WTC11 (cell line): ENCODE measurements at places on chromosomes 4 and X.

- no peak for DNase-seq
Observed at GRCh38 chr4:12165616-12166015, 736.9 kb upstream of the HS3ST1 start.

DNA sequence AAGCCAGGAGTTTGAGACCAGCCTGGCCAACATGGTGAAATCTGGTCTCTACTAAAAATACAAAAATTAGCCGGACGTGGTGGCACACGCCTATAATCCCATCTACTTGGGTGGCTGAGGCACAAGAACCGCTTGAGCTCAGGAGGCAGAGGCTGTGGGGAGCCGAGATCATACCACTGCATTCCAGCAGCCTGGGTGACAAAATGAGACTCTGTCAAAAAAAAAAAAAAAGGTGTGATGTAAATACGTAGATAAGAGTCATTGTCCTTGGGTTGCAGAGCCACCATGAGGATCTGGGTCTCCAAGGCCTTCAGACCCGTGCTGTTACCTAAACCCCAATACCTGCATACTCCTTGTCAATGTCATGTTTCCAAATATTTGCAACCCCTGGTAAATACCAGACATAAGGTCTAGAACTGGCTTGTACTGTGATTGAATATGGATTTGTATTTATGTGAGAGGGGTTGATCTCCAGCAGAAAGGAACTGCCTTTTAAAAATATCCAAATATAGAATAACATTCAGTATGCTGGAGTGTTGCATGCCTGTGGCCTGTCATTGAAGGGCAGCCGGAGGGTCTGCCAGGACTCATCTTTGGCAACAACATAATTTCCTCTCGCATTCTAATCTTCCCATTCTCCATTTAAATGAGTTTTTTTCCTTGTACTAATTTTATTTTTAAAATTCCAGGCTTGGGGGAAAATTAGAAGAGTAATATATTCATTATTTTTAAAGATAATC, 40.4 kb downstream of the ATXN3L start:
- DNase-seq = no peak

DNA sequence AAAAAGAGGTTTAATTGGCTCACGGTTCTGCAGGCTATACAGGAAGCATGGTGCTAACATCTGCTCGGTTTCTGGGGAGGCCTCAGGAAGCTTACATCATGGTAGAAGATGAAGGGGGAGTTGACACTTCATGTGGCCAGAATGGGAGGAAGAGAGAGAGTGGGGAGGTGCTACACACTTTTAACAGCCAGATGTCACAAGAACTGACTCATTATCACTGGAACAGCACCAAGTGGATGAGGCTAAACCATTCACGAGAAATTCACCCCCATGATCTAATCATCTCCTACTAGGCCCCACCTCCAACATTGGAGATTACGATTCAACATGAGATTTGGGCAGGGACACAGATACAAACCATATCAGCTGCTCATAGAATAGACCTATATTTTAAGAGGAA, 255.8 kb downstream of the OPHN1 start:
- DNase-seq = no peak

- peak; percentile 79 for DNase-seq
Observed at GRCh38 chr4:81913427-81913879, 441.7 kb upstream of the RASGEF1B start.

DNA sequence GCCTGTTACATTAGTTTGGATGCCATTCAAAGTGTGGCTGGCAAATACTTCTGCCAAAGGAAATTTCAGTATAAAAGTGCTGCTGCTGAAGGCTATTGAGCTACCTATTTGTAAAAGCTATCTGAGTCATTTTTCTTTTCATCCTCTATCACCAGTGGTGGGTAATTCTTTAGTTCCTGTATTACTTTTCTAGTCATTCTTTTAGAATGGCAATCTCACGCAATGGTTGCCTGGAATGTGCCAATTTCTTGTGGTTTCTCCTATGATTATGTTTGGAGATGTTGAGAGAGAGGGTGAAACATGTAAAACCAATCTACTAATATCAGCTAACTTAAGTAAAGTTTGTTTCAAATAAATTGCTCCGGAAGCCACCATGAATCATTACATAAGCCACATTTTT, 685.0 kb downstream of the RAPGEF2 start:
- no peak for DNase-seq

DNA sequence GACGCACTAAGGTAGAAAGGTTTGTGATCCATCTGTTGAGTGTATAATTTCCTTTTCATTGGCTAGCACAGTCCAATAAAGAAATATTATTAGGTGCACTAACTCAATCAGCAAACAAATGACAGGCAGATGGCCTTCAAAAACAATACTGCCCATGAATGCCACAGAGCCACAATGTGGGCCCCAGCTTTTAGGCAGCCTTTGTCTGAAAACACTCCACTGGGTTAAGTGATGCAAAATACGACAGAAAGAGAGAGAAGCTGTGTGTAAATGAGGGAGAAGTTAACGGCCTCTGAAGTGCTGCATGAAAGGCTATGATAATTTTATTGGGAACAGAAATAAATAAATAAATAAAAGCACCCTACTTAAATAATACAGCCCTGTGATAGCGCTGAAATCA, 274.6 kb downstream of the NKX6-1 start:
- DNase-seq = no peak

DNA sequence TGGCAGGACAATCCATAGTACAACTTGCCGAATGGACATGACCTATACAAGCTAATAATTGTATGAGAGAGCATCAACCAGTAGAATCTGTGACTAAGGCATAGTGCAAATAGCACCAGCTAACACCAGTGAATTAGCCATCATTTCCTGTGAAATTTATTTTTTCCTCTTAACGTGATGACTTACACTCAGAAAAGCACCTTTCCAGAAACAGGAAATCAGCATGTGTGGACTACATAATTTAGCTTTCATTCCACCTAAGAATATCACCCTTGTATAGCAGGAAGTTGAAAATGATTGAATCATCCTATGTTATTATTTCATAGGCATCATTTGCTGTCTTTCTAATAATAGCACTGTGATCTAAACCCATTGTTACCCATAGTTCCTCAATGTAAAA, 1393.4 kb upstream of the PCDH7 start:
- DNase-seq = no peak

DNA sequence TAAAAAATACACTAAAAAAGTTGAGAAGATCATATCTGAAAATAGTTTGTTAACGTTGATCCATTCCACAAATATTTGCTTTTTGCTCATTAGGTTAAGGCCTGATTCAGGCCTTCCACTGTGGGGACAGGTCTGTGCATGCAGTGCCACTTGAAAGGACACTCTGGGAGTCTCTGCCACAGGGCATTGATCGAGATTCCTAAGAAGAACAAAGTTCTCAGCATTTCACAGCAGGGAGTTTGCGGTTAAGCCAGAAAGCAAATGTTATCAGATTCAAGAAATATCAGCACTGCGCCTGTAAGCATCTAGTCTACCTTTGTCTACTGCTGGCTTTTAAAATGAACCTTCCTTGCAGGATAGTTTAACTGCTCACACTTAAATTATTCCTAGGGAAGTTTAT, 62.2 kb upstream of the TNIP3 start:
- DNase-seq = no peak

- no peak for DNase-seq
Observed at GRCh38 chrX:96771486-96771885, 86.8 kb downstream of the DIAPH2 start.

DNA sequence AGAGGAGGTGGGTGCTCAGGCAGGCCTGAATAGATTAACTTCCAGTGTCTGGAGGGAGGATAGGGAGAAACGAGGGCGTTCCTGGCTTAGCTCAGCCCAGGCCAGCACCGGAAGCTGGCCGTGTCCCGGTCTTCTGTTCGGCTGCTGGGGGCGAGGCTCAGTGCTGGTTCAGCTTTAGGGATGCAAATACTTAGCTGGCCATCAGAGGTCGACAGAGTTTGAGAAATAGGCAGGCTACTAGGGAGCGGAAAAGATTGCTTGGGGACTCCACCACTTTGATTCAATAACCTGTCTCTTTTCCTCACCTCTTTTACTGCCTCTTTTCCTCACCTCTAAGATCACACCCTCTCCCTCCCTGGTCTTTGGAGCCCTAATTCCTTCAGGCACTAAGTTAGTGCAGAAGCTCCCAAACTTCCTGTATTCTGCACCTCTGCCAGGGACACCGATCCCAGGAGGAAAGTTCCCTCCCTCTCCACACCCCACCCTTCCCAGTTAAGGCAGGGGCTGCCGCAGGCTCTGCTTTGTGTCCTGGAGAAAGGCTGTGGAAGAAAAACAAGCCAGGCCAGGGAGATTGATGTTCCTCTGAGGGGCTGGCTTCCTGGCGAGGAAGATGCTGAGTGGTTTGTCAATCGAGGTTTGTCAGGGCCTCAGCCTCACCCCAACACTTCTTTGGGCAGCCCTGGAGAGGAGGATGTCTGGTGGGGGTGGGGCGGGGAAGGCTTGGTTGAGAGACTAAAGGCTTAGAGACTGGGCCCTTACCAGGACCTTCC, 6.0 kb upstream of the EFNB1 start:
- DNase-seq = no peak

DNA sequence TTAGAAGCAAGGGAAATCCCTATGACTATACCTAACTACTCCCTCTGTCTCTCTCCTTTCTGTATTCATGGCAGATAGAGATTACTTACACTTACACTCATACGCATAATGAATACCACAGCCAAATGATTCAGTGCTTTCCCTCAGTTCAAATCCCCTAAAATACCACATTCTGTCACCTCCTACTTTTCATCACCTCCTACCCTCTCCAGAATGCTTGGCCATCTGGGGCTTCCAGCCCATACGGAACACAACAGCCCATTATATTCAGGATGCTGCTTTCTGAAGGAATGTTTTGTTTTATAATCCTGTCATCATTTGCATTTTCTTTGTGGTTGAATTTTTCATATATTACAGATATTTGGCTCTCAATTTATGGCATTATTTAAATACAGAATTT, 361.6 kb downstream of the GRIA2 start:
- no peak for DNase-seq

DNA sequence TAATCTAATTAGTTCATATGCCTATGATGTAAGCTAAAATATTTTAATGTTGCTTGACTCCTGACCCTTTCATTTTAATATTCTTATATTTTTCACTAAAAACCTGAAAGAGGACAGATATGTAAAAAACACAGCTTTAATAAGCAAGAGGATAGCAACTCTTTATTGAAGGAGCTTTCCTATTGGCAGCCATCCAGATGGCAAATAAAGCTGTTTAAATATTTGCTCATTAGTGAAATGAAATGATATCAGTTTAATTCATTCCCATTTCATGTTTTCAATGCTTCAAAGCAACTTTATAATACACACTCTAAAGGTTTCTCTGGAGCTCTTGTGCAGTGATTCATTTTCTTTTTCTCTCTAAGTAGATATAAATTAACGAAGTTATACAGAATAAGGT, 473.4 kb downstream of the PCDH7 start:
- DNase-seq = no peak

- no peak for DNase-seq
Observed at GRCh38 chr4:122963216-122963615, 40.8 kb upstream of the NUDT6 start.

- no peak for DNase-seq
Observed at GRCh38 chr4:140719686-140720085, 36.5 kb downstream of the TBC1D9 start.

DNA sequence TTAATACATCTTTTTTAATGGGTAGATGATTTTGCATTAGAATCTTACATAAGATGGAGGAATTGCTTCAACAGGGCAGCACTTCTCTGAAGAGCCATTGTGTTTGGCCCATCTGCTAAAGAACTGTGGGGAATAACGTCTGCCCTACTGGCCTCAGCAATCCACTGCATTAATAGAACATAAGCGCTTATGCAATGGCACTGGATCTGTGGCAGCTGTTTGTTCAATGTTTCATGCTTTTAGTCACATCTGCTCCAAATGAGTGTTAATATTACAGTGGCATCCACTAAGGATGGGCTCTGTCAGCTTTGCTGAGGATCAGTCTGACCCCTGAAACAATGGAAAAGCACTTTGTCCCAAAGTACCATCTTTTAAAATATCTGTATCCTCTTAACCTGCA, 279.0 kb upstream of the GK2 start:
- DNase-seq = no peak

DNA sequence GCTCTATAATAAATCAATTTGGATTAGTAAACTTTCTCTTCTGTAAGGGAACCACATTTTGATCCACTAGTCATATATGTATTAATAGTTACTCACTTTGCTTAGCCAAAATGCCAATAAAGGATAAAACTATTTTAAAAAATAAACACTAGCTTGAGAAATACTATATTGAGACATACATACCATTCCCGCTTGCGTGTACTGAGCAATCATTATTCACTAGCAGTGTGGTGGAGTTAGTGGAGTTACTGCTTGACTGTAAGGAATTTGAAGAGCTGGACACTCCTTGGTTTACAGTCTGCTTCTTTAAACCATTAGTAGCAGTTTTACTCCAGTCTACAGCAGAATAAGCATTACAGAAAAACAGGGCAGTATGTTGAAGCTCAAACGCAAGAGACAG, 10.8 kb upstream of the PHKA2 start:
- no peak for DNase-seq

DNA sequence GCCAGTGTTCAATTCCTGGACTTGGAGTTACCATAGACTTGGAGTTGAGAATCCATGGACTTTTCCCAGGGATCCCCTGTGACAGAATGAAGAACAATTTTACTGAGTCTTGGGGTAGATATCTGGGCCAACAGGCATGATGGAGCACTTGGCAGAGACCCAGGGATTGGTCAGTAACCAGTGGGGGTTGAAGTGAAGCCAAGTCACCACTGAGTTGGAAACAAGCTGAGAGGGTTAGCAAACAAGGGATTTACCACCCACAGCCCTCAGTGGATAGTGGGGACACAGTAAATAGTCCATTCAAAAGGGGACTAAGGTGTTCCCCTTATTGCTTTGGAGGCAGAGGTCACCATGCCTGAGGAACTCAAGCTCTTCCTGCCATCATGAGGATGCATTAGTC, 281.7 kb downstream of the PPP1R2C start:
- DNase-seq = no peak

GRCh38 chr4:85673540-85673939, 198.6 kb downstream of the ARHGAP24 start:
- DNase-seq = no peak

GRCh38 chr4:128107766-128108165, 46.7 kb downstream of the LARP1B start:
- no peak for DNase-seq

GRCh38 chr4:66562276-66562806, 892.1 kb upstream of the EPHA5 start:
- no peak for DNase-seq

- DNase-seq = peak; percentile 21
Observed at GRCh38 chr4:100848841-100849240, 331.0 kb upstream of the EMCN start.

DNA sequence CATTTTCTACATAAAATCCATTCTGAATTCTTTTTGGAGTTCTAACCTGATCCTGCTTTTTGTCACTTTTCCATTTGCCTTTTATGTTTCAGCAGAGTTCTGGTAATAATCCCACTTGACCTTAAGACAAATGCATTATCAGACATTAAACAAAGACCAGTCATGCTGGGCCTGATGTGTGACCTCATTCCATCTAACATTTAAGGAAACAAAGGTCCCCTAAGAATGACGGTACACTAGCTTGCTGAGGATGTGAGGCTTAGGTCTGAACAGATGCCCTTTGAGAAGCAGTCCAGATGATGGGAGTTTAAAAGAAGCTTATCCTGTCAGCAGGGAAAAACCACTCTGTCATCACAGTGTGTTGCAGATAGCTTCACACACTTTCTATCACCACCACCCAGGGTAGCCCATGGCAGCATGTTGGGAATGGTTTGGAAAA, 38.1 kb upstream of the PDE5A start:
- DNase-seq = no peak
